T-helper 17 cell (primary cell): ENCODE measurements at places on chromosomes 12 and 14.
A peak's percentile ranks its signal among the peaks of the same experiment; 100 is the strongest.

GRCh38 chr14:37550511-37550910, 44.5 kb downstream of the FOXA1 start:
- no peak for DNase-seq

GRCh38 chr14:61478971-61479473, 157.6 kb downstream of the PRKCH start:
- DNase-seq, result no peak

GRCh38 chr14:23145794-23146350, 26.8 kb upstream of the CEBPE start:
- DNase-seq, result no peak

- DNase-seq, result no peak
Measured at GRCh38 chr12:121653999-121654398, 15.5 kb downstream of the MORN3 start.

DNA sequence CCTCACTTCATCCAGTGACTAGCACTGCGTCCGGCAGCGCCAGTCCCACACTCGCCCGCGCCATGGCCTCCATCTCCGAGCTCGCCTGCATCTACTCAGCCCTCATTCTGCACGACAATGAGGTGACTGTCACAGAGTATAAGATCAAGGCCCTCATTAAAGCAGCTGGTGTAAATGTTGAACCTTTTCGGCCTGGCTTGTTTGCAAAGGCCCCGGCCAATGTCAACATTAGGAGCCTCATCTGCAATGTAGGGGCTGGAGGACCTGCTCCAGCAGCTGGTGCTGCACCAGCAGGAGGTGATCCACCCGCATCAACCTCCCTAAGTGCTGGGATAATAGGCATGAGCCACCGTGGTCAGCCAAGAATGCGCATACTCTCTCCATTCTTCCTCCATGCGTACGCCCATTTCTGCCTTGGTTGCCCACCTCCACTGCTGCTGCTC, 59.9 kb downstream of the IRF2BPL start:
- DNase-seq, result no peak

- DNase-seq, result no peak
Measured at GRCh38 chr12:107610021-107610859, 75.4 kb upstream of the PWP1 start.

DNA sequence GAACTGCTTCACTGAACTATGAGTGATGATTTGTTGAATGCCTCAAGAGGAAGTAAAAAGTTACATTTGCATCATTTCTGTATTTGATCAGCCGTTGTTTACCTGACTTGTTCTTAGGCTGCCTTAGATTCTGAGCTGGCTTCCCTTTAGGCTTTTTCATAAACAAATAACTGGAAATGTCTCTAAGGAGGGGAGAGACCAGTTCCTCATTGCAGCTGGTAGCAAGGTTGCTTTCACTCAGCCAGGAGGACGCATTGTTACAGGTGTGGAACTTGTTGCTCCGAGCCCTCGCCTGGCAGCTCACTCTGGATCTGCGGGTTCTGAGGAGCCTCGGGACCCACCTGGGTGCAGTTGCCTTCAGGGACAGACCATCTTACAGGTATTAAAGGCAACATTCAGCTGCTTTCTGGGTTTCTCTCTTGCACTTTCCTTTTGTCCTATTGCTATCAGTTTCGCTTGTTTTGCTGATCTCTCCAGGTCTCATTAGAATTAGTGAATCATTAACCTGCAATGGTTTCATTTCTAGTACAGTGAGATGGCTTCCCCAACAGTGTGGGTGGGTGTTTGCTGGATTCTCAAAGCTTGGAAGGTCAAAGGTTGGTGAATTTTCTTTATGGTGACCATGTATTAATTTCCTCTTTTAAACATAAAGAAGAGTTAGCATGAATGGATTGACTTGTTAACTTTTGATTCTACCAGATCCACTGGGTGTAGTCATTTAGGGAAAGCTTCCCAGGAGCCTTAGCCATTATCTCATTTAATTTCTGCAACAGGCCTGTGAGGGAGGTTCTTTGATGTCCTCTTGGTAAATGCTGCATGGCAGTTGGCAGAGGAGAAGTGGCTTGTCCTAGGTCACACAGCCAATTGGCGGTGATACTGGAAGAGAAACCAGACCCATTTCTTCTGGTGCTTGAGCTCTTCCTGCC, at the start of gene PLEKHG7:
Gene PLEKHG7, plus strand, starts transcription at position 236 of the 926 bp plus-strand sequence. CDS start 3,643 bp downstream, outside the sequence.
- DNase-seq, result no peak

GRCh38 chr12:12178559-12178958, 88.3 kb downstream of the LRP6 start:
- no peak for DNase-seq

DNA sequence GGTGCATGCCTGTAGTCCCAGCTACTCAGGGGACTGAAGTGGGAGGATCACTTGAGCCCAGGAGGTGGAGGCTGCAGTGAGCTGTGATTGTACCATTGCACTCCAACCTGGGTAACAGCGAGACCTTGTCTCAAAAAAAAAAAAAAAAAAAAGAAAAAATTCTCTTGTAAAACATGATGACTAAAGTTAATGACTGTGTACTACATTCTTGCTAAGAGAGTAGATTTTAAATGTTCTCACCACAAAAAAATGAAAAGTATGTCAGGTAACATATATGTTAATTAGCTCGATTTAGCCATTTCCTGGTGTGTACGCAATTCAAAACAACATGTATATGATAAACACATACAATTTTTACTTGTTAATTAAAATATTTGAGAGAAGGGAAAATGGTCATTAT, 480.7 kb upstream of the RGS6 start:
- DNase-seq, result no peak

DNA sequence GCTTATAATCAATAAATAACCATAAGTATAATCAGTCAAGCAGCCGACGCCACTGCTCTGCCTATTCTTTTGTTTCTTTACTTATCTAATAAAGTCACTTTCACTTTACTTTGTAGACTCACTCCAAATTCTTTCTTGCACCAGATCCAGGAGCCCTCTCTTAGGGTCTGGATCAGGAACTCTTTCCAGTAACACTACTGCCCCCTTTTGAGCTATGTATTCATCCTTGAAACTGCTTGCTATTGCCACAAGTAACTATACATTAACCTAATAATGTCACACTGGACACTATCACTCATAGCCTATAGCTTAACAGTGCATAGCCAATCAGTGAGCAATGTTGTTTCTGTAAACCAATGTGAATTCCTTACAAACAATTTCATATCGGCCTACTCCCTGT, 2.8 kb upstream of the NID2 start:
- DNase-seq, result no peak

GRCh38 chr14:106585692-106586091, 1059.3 kb downstream of the TMEM121 start:
- no peak for DNase-seq

GRCh38 chr12:109798691-109799090, 34.5 kb downstream of the TRPV4 start:
- DNase-seq, result no peak

DNA sequence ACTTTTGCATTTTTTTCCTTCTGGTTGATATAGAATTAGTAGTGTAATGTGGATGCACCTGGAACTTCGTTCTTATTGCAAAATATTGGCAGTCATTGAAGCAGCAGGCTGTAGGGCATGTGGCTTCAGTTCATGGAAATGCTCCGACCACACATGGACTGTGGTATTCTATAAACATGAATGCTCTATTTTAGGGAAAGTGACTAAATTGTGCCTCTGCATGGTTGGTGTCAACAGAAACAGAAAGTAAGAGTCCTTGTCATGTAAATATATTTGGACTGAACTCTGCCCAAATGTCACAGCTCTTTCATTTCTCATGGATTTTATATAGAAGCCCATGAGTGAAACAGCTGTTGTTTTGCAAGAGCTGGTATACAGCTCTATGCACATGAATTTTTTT, 917.0 kb downstream of the LRFN5 start:
- DNase-seq, result no peak

DNA sequence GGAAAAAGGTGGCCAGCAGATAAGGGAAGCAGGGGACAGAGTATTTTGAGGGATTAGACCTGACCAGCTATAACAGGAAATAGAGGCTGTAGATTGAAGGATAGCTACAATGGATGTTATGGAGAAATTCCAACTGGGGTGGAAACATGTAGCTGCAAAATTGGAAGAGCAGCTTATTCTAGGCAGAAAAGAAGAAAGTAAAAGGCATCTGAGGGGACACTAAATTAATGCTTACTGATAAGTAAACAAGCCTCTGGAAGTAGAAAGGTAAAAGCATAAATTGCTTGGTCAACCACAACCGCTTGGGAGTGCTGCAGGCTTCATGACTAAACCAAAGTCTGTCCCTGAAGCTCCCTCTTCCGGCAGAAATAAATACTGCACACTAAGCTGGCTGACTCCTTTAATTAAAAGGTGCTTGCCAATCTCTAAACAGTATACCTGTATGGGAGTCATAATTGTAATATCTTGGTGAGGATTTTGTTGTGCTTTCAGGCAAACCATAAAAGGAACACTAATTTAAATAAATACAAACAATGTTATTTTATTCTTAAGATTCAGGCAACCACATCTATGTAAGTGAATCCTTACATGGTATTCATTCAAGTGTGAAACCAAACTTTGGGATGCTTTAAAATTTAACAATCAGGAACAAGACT, 7.7 kb downstream of the UBC start:
- peak; percentile 89 for DNase-seq

DNA sequence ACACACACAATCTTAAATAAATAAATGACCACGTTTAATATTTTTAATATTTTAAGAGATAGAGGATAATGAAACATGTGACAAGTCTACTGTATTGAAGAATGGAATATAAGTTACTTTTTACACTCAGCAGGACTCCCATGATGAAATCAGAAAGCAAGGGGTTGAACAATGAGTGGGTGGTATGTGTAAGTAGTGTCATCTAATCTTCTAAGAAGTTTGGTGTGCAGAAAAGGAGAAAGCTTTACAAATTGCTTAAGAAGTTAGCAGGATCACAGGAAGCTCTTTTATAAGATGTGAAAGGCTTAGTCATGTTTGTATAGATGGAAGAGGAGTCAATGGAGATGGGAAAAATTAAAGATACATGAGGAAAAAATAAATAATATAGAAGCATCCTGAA, 47.8 kb downstream of the SLC15A5 start:
- DNase-seq, result no peak

- DNase-seq, result no peak
Measured at GRCh38 chr12:124393831-124394230, 98.9 kb downstream of the RFLNA start.

- DNase-seq, result no peak
Measured at GRCh38 chr12:80894179-80894578, 43.6 kb downstream of the LIN7A start.

DNA sequence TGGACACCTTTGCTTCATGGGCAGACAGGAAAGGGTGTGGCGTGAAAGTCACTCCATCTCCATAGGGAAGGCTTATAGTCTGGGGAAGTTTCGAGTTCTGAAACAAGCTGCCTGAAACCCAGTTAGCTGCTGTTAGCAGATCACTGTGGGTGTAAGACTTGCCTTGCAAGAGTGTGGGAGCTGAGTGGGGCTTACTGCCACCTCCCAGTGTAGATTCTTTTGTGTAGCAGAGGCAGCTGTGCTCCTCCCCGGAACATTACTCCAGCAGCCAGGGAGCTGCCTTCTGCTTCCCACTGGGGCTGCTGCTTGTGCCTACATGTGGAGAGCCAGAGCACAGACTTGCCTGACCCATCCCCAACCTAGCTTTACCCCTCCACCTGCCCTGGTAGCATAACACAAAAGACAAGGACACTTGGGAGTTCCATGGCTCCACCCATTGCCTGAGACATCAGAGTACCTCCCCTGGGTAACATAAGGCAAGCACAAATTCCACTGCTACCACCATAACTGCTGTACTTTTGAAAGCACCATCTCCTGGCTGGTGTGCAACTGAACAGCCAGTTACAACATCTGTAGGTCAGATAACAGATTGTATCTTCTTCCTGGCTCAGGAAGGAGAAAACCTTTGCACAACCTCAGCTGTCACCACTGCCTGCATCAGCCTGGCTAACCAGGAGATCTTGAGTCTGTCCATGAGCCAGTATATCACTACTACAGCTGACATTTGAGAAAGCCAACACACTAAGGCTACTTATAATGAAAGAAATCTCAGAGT, 69.5 kb downstream of the ADAMTS20 start:
- no peak for DNase-seq

- no peak for DNase-seq
Measured at GRCh38 chr14:49593016-49593415, 5.7 kb upstream of the LRR1 start.

GRCh38 chr12:10717410-10717809, 5.7 kb downstream of the YBX3 start:
- no peak for DNase-seq

GRCh38 chr12:25864306-25865276, 93.9 kb upstream of the RASSF8 start:
- DNase-seq, result no peak

- DNase-seq, result no peak
Measured at GRCh38 chr12:54357506-54358190, 6.6 kb downstream of the GPR84 start.

- DNase-seq, result no peak
Measured at GRCh38 chr14:96052541-96053247, 13.5 kb downstream of the C14orf132 start.

GRCh38 chr14:26286913-26287205, 311.0 kb downstream of the NOVA1 start:
- DNase-seq, result no peak
